ENCODE measurements at places on chromosomes 6 and 20.
A peak's percentile ranks its signal among the peaks of the same experiment; 100 is the strongest.

- DNase-seq: peak; percentile 35
Measured at GRCh38 chr20:38790200-38791053, 15.1 kb upstream of the PPP1R16B start.

DNA sequence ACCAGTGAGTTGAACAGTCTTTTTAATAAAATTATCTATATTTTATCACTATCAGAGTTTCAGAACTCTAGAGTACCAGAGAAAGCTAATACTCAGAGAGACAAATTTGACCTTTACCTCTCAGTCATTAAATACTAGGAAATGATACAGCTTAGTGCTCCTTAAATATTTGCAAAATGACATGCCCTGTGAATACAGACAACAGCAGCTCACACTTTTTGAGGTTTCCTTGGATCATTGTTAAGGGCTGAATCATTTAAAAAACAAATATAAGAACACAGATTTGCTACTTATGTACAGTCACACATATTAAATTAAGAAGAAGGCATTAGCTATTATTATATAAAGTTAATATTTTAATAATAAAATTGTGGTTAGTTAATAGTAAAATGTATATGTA is 1158.7 kb upstream of the EYS start:
- no peak for DNase-seq

DNA sequence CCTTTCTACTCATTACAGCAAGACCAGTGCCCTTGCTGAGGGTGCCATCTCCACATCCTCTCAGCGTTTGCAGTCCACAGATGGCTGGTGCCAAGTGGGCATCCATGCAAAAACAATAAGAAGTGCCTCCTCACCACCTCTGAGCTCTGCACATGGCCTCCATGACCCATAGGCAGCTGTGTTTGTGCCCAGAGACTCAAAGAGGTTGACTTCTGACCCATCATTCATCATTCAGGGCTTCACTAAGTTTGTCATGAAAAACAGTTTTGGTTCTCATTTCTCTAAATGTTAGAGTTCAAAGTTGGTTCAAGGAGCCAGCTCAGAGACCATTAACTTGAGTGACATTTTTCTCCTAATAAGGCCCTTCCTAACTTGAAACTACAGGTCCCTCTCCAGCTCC is 512.6 kb upstream of the MAP3K7 start:
- no peak for DNase-seq

DNA sequence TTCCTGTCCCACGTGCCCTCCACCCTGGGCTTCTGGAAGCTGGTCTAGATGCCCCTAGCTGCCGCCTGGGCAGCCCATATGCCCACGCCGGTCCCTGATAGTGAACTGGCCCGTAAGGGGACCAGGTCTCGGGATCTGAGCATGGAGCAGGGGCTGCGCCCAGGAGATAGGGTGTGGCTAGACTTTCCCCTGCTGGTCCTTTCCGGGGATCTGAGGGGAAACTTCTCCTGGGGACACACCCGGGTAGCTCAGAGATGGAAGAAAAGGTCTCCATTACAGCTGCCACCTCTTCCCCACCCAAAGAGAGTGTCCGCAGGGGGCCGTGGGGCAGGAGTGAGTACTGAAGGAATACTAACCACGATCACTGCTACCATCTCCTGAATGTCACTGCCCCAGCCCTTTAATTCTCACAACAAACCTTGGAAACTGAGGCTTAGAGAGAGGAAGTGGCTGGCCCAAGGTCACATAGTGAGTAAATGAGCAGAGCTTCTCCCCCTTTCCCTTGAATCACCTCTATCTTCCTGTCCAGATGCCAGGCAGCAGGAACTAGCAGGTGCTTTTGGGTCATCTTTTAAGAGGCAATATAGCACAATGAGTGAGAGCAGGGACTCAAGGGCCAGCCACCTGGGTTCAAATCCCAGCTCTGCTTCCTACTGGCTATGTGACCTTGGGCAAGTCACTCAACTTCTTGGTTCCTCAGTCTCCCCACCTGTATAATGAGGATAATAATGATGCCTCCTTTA is 11.8 kb upstream of the CCN5 start:
- DNase-seq: no peak

DNA sequence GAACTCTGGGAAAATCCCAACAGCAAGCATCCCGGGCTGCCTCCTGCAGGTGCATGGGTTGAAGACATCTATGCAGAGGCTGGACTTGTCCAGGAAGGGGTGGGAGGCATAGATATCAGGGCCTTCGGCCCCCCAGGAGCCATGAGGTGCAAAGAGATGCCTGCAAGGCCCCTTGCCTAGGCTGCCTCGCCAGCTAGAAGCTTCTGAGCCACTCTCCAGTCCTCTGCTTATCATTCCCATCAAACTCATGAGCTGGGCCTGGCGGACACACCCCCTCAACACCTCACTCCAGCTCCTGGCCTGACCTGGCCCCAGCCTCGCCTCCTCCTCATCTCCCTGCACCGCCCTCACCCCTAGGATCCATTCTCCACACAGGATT is 152.4 kb upstream of the PTPN1 start:
- DNase-seq: no peak

DNA sequence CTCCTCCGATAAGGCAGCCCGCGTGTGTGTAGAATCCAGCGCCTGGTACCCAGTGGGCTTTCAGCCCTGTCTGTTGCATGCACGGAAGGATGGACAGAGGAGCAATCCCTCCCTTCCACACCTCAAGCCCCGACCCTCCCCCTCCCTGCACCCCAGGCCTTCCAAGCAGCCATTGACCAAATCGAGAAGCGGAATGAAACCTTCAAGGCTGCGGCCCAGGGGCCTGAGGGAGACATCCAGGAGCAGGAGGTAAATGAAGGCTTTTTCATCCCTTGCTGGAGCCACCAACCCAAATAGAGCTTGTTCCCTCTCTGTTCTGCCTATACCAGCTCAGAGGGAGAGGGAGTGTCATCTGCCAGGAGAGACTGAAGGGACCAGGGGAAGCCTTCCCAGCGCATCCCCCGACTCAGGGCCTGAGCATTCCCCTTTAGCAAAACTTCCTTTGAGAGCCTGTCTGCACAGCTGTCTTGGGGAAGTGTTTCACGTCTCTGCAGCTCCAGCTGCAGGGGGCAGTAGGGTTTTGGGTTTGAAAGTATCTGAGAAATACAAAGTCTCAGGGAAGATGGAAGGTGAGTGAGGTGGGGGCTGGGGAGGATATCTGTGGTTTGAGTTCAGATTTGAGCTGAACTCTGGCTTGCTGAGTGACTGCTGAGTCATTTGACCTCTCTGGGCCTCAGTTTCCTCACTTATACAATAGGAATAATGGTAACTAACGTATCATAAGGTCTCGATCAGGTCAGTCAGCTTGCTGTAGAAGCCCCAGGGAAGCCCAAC is 16.1 kb downstream of the FGD2 start:
- no peak for DNase-seq

GRCh38 chr20:830011-830521 is 3.4 kb upstream of the FAM110A start:
- no peak for DNase-seq

GRCh38 chr6:157711060-157711459 is 112.0 kb upstream of the SNX9 start:
- DNase-seq: no peak

GRCh38 chr6:2959909-2960719 is 11.3 kb downstream of the SERPINB6 start:
- DNase-seq: no peak

- DNase-seq: no peak
Measured at GRCh38 chr20:22403632-22404361, 180.6 kb downstream of the FOXA2 start.

GRCh38 chr6:133079901-133080300 is 161.3 kb upstream of the EYA4 start:
- no peak for DNase-seq

DNA sequence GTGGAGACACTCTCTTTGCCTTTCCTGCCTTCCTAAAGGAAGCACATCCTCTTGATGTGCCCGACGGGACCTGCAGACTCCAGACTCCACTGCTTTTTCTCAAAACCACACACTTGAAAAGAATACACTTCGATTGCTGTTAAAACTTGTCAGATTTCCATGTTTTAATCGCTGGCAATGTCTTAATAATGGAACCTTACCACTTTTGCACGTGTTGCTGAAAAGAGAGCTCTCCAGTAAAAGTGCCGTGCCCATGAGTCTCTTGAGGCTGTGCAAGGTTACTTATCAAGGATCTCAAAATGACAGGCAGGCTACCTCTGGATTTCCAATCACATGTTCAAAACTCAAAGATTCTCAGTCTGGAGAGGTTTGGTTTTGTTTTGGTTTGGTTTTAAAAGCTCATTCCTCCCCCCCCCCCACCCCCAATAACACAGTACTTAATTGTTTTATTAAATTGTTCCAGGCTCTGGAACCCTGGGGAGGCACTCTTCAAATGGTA is 12.0 kb upstream of the TFAP2A start:
- DNase-seq: no peak

DNA sequence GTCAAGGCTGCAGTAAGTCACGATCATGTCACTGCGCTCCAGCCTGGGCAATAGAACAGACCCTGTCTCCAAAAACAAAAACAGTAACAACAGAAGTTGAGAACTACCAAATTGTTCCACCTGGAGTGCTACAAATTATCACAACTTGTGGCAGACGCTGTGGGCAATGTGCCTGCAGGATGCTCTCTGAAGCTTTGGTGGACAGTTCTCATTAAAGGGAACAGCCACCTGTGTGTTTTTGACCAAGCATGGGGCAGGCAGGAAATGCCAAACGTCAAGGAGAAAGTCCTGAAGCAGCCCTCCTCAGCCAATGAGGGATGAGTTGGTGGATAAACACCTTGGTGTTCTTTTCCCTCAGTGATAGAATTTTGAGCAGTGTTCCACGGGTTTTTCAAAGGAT is 15.8 kb downstream of the COX4I2 start:
- no peak for DNase-seq

DNA sequence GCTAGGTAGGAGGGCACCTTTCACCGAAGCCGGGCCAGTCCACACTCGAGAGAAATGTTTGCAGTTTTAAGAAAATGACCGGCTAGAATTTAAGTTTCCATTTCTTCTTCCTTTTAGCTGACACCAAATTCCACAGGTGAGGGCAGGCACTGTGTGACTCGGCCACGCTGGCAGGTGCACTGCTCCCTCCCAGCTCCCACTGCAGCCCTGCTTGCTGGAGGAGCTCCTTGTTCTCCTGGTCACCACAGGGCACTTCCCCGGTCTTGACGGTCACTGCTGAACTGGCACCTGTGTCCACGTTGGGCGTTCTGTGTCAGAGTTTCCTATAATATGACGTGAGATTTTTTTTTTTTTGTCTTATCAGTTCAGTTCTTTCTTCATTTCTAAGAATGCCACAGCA is 3.6 kb upstream of the KIF25 start:
- no peak for DNase-seq

- DNase-seq: peak; percentile 64
Measured at GRCh38 chr20:36836591-36837269, 39.2 kb upstream of the TLDC2 start.

DNA sequence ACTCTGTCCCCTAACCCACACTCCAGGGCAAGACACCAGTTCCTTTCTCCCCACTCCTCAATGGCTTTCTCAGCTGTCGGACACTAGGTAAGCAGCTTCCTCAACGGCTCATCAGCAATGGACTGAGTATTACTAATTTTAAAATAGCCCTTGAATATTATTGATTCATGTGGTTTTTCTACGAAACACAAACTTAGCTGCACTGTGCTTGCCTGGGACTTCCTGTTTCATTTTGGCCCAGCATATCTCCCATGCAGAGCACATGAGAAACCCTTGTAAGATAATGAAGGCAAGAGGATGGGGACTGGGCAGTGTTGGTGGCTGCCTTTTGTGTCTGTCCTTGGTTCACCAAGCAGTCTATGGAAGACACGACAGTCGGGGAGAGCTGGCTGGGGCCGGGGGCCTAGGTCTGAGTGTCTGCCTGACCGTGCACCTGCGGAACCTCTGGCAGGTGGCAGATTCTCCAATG is 48.9 kb downstream of the RNASET2 start:
- DNase-seq: no peak

DNA sequence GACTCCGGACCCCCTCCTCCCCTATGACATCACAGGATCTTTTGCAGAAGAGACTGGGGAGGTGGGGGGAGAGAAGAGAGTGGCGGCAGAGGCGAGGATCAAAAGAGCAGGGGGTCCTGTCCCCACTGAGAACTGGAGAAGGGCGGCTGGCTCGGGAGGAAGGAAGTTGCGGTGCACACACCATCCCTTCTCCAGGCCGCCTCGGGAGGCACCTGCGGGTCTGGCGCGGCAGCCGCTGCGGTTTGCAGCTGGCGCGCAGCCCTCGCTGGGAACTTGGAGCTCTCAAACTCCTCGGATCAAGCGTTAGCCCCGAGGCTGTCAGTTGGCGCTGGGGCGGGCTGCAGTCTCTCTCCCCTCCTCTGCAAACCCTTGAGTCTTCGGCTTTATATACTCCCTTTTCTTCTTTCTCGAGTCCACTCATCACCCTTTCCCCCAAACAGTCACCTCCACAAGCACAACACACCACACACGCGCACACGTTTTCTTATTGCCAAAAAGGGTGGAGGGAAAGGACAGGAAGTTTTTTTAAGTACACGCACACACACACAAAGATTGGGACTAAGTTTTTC is 180.7 kb downstream of the TBXT start:
- DNase-seq: no peak

GRCh38 chr6:135774006-135774405 is 77.5 kb upstream of the PDE7B start:
- DNase-seq: no peak

GRCh38 chr20:61497029-61497627 is 245.1 kb downstream of the CDH4 start:
- no peak for DNase-seq

GRCh38 chr20:10848810-10849370 is 175.1 kb upstream of the JAG1 start:
- DNase-seq: no peak

GRCh38 chr6:65922049-65922448 is 215.0 kb upstream of the EYS start:
- DNase-seq: no peak

DNA sequence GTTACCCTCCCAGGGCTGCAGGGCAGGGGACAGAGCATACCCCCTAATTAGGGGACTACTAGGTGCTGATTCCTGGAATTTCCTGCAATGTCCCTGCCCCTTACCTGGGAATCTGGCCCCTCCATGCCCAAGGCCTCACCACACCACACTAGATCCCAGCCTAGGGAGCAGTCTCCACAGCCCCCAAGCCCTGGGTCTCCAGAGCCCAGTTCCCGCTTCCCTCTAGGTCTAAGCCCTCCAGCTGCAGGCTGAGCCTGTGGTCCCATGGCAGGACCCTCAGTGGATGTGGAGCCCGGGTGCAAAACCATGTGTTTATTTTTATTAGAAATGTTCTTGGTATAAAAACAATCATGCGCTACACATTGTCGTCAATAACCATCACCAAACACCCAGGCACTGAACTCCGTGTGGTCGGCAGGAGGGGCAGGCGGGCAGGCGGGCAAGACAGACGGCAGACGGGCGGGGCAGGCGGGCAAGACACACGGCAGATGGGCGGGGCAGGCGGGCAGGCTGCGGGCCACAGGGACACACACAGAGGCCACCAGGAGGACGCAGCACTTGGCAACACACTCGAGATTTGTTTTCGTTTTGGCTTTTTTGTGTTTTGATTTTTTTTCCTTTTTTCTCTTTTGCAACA is 124.2 kb downstream of the GRM4 start:
- no peak for DNase-seq

- DNase-seq: no peak
Measured at GRCh38 chr6:36730424-36731380, 33.1 kb downstream of the RAB44 start.
